ENCODE measurements at places on chromosomes 6 and 20.
A peak's percentile ranks its signal among the peaks of the same experiment; 100 is the strongest.

GRCh38 chr6:141969201-141969600 is 163.5 kb upstream of the GJE1 start:
- DNase-seq: no peak

DNA sequence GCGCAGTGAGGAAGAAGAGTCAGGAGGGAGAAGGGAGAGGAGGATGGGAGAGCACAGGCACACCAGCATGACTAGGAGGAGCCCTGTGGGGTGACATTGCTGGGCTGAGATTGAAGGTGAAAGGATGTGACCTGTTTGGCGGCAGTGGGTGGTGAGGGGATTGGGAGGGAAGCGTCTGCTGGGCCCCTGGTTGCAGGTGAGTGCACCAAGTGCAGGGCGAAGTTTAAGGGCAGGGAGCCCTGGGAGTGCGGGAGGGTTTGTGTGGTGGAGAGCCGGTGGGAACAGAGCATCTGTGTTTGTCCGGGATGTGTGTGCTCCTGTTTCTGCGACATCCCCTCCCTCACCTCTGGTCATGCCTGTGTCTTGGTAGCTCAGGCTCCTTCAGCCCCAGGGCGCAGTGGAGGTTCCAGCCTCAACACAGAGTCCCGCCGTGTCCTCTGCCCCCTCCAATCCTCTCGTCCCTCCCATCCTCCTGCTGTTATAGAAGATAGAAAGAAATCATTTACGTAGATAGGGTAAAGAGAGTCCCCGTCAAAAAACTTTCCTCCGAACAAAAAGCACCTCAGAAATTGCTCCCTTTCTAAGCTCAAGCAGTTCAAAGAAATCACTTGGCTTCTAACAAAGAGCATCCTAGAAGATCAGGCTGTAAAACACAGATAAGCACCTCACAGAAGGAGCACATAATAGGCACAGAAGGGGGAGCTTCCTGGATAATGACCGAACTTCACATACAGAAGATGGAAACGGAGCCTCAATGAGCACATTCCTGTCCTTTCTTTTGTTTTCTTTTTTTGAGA is 25.0 kb downstream of the ULBP1 start:
- no peak for DNase-seq

GRCh38 chr20:934186-934840 is 18.2 kb upstream of the ANGPT4 start:
- no peak for DNase-seq

- DNase-seq: no peak
Observed at GRCh38 chr6:111676383-111676782, 70.7 kb upstream of the TRAF3IP2 start.

DNA sequence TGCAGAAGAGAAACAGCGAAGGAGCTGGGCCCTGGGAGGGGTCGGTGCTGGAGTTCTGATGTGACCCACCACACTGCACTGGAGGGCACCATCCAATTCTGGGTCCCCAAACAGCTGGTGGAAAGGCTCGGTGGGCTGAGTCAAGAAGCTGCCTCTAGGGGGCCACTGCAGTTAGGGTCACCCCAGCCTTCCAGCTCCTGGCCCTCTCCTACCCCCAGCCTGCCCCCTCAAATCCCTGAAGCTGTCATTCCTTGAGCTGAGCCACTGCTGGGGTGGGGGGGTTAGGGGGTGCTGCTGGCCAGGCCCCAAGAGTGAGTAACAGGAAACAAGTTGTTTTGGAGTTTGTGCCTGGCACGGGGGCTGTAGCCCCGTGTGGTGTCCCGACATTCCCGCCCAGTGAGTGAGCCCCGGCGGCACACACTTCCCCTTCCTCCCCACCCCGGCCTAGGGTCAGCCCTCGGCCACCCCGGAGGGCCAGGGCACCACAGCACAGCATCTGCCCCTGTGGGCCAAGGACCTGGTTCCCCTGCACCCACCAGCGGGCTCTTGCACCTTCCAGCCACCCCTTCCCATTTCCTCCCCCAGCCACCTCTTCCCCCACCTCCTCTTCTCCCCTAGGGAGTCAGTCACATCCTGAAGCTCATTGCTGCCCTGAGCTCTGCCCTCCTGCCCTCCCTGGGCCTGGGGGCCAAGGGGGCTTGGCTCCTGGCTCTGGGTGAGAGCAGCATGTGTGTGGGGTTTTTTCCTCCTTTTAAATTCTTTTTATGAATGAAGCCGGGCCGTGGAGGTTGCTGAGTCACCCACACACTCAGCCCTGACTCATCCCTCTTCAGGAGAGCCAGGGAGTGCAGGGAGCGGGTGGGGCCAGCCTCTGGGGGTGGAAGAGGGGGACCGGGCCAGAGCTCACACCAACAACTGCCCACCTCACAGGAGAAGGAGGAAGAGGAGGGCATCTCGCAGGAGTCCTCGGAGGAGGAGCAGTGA is 4.6 kb downstream of the SMIM29 start:
- DNase-seq: no peak

DNA sequence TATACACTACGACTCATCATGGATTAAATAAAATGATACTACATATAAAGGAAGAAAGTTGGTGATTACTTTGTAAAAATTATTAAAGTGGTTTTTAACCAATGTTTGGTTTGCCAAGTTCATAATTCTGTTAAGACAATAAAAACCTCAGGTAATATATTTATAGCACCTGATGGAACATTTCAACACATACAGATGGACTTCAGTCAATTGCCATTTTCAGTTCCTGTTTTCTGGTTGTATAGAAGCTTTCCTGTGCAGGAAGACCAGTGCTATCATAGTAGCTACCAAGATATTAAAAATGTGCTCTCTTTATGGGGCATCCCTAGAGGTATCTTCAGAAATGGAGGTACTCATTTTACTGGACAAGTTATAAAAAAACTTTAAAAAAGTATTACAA is 1686.4 kb downstream of the GRIK2 start:
- no peak for DNase-seq

DNA sequence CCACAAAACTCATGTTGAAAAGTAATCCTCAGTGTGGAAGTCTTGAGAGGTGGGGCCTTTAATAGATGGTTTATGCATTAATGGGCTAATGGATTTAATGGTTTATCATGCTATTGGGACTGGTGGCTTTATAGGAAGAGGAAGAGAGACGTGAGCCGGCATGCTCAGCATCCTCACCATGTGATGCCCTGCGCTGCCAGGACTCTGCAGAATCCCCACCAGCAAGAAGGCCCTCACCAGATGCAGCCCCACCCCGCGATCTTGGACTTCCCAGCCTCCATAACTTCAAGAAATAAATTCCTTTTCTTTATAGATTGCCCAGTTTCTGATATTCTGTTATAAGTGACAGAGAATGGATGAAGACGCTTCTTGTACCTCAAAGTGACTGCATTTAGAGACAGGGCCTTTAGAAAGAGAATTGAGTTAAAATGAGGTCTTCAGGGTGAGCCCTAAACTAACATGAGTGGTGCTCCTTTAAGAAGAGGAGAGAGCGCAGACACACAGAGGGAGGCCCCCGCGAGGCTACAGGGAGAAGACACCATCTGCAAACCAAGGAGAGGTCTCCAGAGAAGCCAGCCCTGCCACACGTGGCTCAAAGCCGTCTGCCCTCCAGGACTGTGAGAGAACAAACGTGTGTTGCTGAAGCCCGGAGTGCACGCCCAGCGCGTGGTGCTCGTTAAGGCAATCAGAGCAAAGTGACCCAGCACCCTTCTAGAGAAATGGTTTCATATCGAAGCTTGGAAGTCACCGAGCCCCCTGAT is 56.9 kb downstream of the IRF4 start:
- DNase-seq: no peak

GRCh38 chr20:63625771-63626423 is 1.0 kb downstream of the GMEB2 start:
- no peak for DNase-seq

GRCh38 chr6:1392813-1393640 is 3.7 kb downstream of the FOXF2 start:
- no peak for DNase-seq

GRCh38 chr6:9131616-9132015 is 696.3 kb upstream of the SLC35B3 start:
- DNase-seq: no peak

GRCh38 chr6:111823831-111824607 is 49.2 kb downstream of the FYN start:
- no peak for DNase-seq

DNA sequence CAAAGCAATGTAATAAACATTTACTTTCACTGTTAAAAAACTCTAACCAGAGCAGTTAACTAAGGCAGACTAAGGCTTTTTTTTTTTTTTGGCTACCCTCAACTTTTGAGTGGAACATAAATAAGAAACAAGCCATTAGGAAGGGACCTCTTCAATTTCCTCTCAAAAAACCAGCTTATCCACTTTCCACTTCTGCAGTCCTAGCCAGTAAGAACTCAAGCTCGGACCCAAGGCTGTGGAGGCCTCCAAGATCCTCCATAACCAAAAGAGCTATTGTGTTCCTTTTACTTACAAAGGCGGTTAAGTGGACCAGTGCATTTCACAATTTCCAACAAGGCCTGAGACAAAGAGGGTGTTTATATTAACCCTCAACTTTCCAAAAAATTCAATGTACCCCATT is 5.3 kb downstream of the KCNK5 start:
- no peak for DNase-seq

DNA sequence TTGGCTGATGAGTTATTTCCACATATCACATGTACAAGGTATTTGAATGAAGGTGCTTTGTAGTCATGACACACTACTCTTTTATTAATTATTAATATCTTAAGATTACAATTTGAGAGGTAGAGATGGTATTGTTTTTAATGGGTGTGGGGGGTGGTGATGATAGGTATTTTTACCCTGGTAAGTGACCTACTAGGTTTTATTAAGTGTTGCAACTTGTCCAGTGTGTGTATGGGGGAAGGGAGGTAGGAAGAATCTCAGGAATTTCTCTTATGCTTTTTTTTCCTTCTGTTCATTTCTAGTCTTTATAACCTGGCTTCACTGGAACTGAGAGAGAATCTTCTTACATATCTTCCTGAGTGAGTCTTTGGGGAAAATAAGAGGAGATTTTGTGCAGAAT is 101.4 kb downstream of the LRRC1 start:
- no peak for DNase-seq

- DNase-seq: no peak
Observed at GRCh38 chr6:140441256-140441655, 1066.8 kb upstream of the CITED2 start.

DNA sequence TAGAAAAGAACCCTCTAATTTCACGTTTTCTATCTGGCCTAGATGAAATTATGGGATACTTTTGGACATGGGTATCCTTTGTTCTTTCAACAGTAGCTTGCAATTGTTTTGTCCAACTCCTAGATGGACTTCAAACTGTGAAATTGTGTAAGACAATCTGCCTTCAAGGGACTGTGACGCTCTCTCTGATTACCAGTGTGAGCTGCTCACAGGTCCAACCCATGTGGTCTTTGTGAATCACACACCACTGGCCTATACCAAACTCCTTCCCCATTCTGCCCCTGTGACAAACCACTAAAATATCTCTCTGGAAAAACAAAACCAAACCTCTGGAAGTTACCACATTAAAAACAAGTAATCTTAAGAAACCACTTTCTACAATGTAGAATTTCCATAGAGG is 59.5 kb downstream of the NINL start:
- DNase-seq: no peak

DNA sequence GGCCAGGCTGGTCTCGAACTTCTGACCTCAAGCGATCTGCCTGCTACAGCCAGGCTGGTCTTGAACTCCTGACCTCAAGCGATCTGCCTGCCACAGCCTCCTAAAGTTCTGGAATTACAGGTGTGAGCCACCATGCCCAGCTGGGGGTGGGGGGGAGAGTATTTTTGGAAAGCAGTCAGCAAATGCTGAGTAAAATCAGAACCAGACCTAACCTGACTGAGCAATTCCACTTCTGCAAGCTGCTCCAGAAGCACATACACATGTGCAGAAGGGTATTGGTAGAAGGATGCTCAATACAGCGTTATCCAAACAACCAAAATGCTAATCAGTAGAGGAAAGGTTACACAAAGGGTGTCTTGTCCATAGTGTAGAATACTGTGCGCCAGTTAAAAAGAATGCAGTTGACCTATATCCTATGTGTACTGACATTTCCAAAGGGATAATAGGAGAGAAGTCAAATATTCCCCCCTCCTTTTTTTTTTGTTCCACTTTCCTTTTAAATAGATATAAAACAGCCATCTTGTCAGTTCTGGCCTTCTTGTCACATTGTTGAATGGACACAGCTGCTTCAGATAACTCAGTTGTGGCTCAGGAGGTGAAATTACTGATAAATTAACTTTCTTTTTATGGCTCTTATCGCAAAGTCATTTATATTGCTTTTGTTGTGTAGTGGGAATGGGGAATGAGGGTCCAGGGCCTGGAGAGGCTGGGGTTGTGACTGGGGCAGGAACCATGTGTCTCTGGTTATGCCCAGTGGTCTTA is 74.6 kb downstream of the DTD1 start:
- DNase-seq: no peak

- no peak for DNase-seq
Observed at GRCh38 chr6:159590835-159591234, 102.2 kb downstream of the SOD2 start.

DNA sequence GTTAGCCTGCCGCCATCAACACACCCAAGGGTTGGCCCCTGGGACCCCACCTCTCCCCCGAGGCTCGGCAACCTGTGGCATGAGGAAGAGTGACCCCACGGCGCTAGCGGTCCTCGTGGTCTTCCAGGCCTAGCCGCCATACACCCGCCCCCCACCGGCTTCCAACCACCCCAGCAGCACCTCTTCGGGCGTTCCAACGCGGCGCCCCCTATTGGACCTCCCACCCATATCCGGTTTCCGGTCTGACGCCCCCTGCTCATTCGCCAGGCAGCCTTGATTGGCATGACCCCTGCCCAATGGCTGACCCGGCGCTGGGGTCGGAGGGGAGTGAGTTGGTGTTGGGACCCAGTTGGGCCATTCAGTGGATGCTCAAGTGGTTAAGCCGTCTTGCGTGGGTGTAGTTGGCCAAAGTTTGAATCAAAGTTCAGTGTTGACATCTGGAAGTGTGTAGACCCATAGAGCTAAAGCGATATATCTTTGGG is at the start of gene GNAS-AS1:
Gene GNAS-AS1, minus strand, starts transcription at position 210 of the 482 bp plus-strand sequence.
- peak; percentile 39 for DNase-seq

DNA sequence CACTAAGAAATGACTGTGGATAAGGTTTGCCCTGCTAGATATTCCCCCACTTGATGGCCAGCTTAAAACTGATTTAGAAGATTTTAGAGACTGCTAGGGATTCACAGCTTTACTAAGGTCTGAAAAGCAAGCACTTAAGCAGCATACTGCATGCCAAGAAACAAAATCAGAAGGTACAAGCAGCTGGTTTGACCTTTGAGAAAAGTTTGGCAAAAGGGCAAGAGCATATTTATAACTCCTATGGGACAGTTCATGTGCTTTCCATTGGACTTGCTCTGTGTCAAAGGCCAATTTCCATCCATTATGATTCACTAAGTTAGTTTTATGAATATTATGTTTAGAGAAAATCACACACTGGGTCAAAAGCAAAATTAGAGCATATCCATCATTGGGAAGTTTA is 402.8 kb downstream of the PKHD1 start:
- DNase-seq: no peak

GRCh38 chr6:108897371-108897770 is 49.1 kb downstream of the ARMC2 start:
- no peak for DNase-seq
